Stimulated activated CD4-positive, alpha-beta T cell treated with anti-CD3 and anti-CD28 coated beads, Interleukin-15, amount 100 ng/mL, for 48 hours (primary cell): ENCODE measurements at places on chromosomes 2 and 18.
A peak's percentile ranks its signal among the peaks of the same experiment; 100 is the strongest.

DNA sequence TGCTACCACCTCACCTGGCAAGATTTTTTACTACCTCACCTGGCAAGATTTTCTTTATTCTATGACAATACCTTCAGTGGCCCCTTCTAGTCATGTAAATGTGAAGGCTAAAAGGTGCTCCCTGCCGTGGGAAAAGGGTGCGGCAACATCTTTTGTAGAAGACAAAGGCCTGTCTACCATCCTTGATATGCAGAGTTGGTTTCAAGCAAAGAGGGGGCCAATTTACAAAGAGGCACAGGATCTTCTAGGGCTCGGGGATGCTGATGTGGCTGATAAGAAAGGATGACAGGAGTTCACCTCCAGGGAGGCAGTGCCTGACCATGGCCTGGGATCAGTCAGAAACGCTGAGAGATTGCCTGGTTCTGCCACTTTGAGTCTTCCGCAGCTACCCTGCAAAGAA, 165.4 kb upstream of the SLC1A4 start:
- no peak for DNase-seq

DNA sequence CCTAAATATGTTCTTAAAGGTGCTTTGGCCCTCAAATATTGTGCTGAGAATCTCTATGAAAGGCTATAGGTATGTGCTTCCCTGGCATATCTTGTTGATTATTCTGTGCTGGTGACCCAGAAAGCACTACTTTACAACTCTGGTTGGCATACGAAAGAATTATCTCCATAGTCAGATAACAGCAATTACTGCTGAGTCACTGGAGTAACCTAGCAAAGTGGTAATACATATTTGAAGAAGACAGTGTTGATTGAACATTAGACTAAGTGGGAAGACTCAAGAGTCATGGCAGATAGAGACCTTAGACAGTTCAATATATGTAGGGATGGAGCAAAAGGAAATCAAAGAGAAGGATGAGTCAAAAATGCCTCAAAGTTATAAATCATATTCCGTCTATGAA, 1978.5 kb upstream of the LRRTM1 start:
- no peak for DNase-seq

GRCh38 chr2:136290326-136290725, 172.4 kb upstream of the CXCR4 start:
- DNase-seq, result no peak

- DNase-seq, result no peak
Observed at GRCh38 chr2:223459328-223459939, 142.7 kb downstream of the SCG2 start.

- no peak for DNase-seq
Observed at GRCh38 chr2:206780671-206781070, 15.3 kb downstream of the FASTKD2 start.

- no peak for DNase-seq
Observed at GRCh38 chr18:74563999-74564398, 29.7 kb downstream of the CNDP1 start.

- no peak for DNase-seq
Observed at GRCh38 chr2:105876191-105876590, 131.5 kb downstream of the NCK2 start.

- DNase-seq, result no peak
Observed at GRCh38 chr2:230687498-230687897, 25.1 kb upstream of the CAB39 start.

- DNase-seq, result no peak
Observed at GRCh38 chr2:199797431-199798403, 53.3 kb downstream of the FTCDNL1 start.

- DNase-seq, result no peak
Observed at GRCh38 chr18:26710470-26711096, 154.9 kb downstream of the AQP4 start.

DNA sequence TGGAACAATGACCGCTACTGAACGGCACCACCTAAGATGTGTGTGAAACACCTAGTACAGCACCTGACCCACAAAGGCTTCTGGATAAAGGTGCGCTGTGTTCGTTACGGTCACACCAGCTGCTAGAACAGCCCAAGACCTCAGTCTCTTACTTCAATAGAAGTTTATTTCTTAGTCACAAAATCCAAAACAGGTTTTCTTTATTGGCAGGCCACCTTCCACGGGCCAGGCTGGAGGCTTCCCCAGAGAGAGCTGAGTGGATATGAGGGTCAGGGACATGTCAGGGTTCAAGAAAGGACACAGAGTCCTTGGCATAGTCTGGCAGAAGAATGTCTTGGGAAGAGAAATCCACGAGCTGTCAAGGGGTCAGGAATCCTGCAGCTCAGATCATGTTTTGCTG, 92.2 kb downstream of the COL6A3 start:
- DNase-seq, result no peak

GRCh38 chr18:6576718-6577375, 152.7 kb upstream of the ARHGAP28 start:
- DNase-seq, result no peak

- DNase-seq, result no peak
Observed at GRCh38 chr2:235864733-235865515, 303.3 kb downstream of the GBX2 start.

DNA sequence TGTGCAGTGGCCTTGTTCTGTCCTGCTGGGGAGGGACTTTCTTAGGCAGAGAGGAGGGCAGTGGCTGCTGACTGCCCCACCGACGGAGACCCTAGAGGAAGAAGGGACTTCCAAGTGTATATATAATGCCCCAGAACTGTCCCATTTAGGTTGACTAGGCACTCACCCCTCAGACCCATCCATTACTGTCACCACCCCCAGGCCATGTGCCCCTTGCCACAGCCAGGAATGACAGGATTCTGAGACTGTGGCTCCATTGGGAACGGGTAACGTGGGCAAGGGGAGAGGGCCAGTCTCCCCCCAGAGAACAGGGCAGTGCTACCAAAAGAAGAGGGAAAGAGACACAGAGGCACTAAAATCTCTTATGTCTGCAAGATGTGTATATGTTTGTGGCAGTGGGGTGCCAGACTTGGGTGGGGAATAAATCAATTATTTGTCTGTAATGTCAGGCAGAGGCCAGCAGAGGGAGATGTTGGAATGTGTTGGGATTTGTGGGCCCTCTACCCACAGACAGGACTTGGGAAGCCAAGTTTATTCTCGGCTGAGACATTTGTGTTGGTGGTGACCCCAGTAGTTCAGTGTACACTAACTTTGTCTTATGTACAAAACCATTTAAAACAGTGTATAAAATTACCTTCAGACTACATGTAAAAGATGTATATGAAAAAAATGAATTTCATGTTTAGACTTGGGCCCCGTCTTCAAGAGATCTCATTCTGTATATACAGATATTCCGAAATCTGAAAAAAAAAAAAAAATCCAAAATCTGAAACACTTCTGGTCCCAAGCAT, 24.0 kb upstream of the TMEM37 start:
- no peak for DNase-seq

DNA sequence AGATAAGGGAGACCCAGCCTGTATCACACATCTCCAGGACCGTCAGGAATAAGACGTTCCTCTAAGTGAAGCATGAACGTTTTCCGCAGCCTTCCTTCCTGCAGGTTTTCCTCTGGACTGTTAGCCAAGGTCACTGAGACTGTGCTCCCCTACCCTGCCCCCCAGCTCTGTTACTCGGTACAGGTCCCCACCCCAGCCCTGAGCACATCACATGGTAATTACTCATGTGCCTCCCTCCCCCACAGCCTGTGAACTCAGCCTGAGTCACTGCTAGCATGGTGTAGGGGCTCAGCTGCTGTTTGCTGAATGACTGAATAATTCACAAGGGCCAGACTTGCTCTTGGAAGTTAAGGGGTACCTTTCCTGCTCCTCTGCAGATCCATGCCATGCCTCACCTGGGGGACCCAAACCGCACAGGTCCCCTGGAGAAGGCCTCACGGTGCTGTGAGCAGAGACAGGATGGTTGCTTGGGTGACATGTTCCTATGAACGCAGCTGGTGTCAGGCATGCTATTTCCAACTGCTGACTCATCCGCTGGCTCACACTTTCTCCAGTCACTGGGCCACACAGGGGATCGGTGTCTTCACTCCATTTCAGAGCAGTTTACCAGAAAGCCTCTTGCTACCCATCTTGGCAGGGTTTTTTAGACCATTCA, 88.2 kb downstream of the PLB1 start:
- DNase-seq, result peak; percentile 80

GRCh38 chr2:136008205-136008865, 22.9 kb upstream of the DARS1 start:
- DNase-seq, result peak; percentile 41

- DNase-seq, result no peak
Observed at GRCh38 chr2:84996909-84997308, 25.9 kb downstream of the KCMF1 start.

GRCh38 chr2:159591221-159591620, 25.1 kb downstream of the BAZ2B start:
- no peak for DNase-seq

GRCh38 chr2:181112916-181113315, 132.5 kb downstream of the UBE2E3 start:
- DNase-seq, result no peak

DNA sequence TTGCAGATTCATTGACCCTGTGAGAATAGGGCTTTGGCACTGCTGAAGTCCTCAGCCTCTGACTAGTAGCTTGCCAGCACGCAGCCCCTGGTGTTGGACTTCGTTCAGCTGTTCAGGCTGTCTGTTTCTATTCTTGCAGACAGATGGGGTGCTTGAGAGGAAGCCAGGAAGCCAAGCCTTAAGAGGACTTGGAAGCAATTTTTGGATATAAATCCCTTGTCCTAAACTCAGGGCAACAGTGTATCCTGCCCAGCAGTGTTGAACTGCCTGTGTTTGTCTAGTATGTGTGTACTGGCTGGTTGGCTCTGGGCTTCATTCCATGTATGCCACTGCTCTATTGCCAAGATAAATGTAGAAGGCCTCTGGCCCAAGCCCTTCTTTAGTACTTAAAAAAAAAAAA, 108.6 kb downstream of the COMMD1 start:
- DNase-seq, result no peak

- DNase-seq, result no peak
Observed at GRCh38 chr2:239640676-239641578, 240.1 kb upstream of the HDAC4 start.

DNA sequence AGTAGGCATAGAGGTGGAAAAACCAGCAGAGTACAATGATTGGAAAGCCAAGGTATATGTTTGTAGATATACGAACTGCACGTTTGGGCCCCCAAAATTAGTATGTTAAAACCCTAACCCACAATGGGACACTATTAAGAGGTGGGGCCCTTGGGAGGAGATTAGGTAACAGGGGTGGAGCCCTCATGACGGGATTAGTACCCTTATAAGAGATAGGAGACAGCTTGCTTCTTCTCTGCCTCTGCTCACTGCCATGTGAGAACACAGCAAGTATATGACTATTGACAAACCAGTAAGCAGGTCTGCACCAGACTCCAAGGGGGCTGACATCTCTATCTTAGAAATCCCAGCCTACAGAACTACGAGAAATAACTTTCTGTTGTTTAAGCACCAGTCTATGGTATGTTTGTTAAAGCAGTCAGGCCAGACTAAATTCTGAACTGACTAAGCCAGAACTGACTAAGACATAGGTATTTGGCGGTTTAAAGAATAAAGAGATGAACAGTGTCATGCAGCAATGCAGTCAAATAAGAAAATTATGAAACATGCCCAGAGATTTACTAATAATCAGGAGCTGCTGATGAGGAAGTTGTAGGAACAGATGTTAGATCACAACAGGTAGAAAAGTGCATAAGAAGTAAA, 182.9 kb downstream of the DYM start:
- DNase-seq, result no peak

DNA sequence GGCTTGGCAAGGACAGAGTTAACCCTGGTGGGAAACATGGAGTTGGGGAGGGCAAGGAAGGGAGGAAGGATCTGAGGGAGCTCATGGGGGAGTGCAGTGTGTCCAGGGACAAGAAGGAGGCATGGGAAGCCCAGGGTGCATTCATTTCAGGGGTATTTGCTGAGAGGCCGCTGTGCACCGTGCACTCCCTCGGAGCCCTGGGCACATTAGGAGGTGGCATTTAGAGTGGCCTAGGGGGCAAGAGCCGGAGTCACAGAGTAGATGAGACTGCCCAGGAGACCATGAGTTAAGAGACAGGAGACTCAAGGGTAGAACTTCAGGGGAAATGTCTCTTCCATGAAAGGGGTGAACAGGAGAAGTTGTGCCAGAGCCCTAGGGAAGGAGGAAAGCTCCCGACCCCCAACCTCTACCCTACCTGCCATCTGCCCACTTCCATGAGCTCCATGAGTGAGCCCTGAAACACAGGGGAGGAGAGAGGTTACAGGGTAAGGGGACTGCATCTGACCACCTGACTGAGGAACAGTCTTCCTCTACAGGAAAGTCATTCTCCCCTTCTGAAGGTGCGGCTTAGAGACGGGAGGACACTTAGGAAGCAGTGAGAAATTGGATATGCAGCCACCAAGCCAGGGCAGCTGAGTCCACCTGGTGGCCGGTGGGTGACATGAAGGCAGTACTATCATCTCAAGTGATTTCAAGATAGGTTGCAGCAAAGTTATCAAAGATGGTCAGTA, 58.5 kb upstream of the COPS8 start:
- peak; percentile 2 for DNase-seq

DNA sequence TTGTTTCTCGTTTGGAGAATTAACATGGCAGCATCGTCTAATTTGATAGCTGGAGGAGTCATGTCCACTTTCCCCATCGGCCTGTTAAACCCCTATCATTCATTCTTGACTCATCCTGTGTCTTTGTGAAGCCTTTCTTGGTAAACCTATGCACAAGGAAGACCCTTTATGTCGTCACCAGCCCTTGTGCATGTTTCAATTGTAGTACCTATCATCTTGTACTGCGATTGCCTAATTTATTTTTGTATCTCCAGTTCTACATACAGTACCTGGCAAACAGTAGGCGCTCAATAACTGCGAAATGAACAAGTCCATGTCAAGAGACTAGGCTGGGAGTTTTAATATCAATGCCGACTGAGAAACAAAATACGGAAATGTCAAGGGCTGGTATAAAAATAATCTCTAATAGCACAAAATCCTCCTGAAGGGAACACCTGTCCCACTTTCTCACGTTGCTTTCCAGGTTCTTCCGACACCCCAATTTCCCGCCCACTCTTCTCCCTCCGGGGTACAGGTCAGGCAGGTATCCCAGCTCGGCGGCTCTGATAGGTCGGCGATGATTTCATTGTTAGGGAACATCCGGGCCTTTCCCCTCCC, 1.3 kb upstream of the PPM1B start:
- DNase-seq, result no peak

DNA sequence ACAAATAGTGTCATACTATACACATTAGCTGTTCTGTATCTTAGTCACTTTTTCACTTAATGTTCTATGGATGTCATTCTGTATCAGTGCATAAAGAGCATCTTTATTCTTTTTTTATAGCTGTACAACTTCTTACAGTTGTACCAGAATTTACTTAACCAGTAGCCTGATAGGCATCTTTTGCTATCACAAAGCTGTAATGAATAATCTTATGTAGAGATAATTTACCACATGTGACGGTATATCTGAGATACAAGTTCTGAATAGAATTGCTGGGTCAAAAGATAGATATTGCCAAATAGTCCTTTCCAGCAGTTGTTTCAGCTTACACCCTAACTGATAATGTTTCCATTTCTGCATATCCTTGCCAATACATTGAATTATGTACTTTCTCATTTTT, 70.0 kb downstream of the PTRHD1 start:
- no peak for DNase-seq

- DNase-seq, result no peak
Observed at GRCh38 chr2:3038636-3039035, 339.0 kb downstream of the EIPR1 start.
